ENCODE measurements at places on chromosomes 11 and 22.

DNA sequence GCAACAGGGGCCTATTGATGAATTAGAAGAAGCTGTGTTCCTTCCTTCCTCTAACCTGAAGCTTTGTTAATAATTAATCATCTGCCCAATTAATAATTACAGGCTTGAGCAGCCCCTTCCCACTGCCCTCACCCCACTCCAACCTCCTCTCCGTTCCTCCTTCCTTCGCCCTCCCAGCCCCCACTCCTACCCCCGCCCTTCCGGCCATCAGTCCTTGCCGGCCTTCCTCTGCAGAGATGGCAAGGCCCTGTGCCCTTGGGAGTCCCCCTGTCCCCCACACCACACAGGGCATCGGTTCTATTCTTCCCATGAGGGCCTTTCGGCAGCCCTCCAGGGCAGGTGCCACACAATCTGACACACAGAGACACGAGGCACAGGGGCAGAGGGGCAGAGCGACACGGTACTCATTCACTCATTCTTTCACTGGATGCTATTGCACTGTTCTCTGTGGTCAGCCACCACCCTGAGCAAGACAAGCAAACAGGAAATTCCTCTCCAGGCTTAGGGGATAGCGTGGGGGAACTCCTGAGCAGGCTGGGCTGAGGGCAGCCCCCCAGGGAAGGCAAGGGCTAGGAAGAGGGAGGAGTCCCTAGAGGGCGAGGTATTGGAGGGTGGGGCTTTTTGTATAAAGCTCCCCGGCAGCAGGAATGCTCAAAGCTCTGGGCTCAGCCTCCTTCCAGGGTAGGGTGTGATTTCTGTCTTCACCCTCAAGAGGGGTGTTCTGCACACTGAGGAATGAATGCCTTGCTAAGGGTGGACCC lies 14.7 kb downstream of the MGAT3 start:
- peak; percentile 25 for DNase-seq

DNA sequence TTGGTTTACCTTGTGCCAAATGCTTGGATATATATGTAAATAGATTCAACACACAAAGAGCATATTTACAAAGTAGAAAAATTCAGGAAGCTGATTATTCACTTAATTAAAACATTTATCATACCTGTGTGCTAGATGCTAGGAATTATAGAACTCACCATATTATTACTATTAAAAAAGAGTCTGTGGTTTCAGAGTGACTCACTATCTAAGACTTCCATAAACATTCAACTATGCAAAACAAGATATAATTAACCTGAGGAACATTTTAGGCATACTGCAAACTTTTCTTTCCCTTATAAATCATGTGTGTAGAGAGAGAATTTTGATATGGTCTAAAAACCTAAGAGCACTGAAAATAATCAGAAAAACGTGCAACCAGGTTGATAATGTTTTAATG lies 27.3 kb downstream of the CTSC start:
- no peak for DNase-seq

GRCh38 chr11:33045551-33046255 lies 6.3 kb downstream of the TCP11L1 start:
- DNase-seq = no peak

DNA sequence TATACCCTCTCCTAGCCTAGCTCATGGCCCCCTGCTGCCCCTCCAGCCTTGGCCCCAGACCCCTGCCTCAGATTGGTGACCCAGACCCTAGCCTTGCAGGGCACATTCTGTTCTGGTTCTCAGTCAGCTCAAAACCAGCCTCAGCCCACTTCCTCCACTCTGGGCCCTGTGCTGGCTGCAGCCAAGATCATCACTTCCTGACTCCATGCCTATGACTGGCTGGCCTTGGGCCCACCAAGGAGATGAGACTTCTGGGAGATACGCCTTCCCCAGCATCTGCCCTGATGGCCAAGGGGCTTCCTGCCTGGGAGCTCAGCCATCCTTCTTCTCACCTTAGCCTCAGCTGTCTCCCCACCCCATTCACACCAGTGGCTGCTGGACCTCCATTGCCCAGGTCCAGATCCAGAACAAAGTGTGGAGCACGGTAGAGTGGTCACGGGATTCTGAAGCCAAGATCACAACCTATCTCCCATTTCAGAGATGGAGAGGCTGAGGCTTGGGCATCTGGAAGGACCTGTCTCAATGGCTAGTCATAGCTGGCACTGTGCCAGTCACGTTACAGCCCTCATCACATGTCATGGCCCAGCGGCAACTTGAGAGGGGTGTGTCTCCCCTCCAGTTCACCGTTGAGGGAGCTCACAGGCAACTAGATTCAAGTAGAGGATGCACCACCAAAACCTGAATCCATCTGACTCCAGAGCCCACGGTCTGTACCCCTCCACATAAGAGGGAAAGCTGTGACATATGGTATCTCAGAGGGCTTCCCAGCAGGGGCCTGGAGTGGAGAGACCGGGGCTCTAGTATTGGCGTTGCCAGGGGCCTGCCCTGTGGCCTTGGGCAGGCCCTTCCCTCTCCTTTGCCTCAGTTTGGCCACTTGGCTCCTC lies 43.0 kb upstream of the KLHL35 start:
- peak; percentile 43 for DNase-seq

DNA sequence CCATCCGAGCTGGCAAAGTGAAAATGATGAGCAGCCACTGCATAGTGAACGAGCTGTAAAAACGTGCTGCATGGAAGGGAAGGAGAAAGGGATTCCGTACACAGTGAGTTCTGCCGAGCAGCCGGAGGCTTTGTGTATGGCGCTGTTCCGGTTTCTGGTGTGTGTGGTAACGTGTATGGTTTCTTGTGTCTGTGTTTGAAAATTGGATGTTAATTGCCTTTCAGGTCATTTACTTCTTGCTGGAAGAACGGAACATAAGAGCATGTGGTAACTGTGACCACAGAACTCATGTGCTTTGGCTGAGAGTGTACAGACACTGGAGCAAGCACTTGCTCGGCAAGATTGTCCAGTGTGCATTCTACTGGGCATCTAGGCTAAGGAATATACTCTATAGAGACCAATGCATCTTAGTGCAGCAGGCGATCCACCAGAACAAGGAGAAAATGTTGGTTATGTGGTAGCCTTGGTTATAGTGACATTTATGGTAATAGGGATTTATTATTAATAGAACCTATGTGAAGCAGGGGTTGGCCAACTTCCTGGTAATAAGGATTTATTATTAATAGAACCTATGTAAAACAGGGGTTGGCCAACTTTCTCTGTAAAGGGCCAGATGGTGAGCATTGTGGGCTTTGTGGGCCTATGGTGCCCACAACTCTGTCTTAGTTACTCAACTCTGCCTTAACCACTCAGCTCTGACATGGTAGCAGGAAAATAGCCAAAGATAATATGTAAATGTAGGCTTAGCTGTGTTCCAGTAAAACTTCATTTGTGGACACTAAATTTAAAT lies 49.2 kb downstream of the GRAMD1B start:
- DNase-seq = no peak

- no peak for DNase-seq
Observed at GRCh38 chr11:117459979-117460300, 132.3 kb downstream of the CEP164 start.

DNA sequence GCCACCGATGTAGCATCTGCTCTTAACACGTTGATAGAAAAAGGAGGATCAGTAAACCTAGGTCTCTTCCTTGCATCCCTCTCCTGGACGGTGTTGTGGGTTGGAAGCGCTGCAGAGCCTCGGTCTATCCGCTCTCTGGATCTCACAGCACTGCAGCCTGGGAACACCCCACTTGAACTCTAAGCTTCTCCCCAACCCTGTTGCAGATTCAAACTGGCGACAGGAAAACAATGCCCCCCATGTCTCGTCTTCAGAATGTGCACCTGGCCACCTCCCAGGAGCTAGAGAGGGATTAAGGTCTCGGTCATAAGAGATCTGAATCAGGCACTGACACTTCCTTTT lies 454 bp downstream of the TMEM218 start:
- no peak for DNase-seq

DNA sequence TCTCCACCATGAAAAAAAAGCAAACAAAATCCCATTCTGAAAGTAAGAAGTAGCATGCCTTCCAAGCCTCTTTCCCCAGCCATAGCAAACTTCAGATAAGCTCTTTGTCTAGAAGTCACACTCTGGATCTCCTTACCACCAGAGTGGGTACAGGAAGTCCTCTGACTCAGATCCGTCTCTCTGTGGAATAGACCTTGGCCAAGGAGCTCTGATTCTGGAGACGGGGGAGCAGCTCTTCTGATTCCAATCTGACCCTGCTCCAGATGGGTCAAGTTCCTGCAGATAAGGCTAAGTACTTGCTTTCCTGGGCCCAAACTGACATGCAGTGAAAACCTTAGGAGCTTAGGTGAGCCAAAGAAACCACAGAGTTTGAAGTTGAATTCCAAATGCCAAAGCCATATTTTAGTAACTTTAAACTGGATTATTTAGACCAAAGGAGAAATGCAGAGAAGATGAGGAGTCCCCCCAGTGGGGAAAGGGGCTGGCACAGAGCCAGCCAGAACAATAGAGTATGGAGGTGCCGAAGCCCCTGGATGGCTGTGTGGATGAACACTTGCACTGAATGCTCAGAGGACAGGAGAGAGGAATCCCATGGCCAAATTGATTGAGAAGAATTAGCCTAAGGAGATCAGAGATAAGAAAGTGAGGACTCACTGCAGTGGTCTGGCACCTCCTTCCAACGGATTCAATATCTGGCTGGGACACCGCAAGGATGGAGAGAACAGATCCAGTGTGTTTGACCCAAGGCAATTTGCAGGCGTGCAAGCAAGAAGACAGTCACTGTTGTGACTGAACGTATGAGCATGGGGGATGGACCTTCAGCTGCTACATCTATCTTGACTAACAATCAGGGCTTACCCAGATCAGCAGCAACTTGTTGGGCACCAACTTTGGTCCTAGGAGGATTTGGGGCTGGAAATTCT lies 54.9 kb downstream of the ENDOD1 start:
- no peak for DNase-seq

DNA sequence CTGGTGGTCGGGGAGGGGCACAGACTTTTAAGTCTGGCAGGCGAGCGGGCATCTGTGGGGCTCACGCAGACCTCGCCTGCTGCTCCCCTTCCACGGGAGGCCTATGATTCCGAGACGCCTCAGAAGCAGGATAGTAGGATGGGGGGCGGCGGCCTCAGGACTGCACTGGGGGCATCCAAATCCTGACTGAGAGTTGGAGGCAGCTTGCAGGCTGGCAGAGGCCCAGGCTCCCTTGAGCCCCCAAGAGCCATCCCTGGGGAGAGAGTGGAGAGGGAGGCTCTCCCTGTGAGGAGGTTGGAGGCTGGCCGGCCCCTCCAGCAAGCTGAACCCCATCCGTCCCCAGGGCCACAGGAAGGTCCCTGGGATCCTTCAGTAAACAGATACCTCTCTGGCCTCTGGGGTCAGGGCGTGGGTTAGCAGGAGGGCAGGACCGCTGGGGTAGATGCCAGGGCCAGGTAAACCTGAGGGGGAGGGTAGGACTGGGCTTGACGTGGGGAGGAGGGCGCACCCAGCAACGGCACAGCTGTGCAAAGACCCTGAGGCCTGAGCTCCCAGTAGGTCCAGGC lies 33.3 kb downstream of the SBF1 start:
- no peak for DNase-seq

- DNase-seq = peak; percentile 39
Observed at GRCh38 chr11:118156531-118157185, 4.0 kb upstream of the SCN4B start.

DNA sequence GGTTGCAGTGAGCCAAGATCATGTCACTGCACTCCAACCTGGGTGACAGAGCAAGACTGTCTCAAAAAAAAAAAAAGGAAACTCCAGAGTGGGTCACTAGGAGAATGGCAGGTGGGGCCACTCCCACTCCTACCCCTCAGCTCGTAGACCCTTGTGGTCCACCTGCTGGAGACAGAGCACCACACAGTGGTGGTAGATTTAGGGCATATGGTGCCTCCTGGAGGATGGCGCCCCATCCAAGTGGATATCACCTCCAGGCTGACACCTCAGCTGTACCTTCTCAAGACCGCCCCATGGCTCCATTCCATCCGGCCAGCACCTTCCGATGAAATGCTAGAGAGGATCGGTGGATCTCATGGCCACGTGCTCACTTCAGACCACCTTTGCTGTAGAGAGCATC lies 6.2 kb downstream of the CYTH4 start:
- DNase-seq = no peak

GRCh38 chr11:119729951-119730613 lies 1.1 kb upstream of the NECTIN1 start:
- no peak for DNase-seq

GRCh38 chr22:23282089-23282501 lies 101.8 kb downstream of the BCR start:
- no peak for DNase-seq

DNA sequence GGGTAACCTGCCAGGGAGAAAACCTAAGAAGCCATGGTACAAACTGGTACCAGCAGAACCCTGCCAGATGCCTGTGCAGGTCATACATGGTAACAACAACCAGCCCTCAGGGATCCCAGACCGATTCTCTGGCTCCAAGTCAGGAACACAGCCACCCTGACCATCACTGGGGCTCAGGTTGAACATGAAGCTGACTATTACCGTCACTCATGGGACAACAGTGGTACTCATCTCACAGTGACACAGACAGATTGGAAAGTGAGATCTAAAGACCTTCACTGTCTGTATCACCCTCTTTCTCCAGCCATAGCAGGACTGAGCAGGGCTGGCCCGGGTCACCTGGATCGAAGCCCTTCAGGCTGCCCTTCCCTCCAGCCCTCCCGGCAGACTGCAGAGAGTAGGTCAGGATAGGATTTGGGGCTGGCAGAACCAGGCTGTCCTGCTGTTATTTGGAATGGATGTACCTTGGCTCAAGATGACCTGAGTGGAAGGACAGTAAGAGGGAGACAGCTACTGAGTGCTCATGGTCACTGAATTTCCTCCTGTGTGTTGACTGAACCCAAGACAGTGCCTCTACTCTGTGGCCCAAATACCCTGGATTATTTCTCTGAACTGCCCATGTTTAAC lies 94.7 kb downstream of the GGTLC2 start:
- DNase-seq = no peak

- no peak for DNase-seq
Observed at GRCh38 chr11:93034031-93034722, 64.7 kb downstream of the MTNR1B start.

GRCh38 chr11:74844072-74844471 lies 95.4 kb downstream of the RNF169 start:
- DNase-seq = no peak

GRCh38 chr11:77630157-77630710 lies 7.4 kb downstream of the CLNS1A start:
- DNase-seq = no peak

- no peak for DNase-seq
Observed at GRCh38 chr11:35792148-35792845, 129.7 kb downstream of the TRIM44 start.

Data from activated naive CD8-positive, alpha-beta T cell treated with anti-CD3 and anti-CD28 coated beads for 36 hours (primary cell).